ENCODE measurements at places on chromosomes 16 and 17.

DNA sequence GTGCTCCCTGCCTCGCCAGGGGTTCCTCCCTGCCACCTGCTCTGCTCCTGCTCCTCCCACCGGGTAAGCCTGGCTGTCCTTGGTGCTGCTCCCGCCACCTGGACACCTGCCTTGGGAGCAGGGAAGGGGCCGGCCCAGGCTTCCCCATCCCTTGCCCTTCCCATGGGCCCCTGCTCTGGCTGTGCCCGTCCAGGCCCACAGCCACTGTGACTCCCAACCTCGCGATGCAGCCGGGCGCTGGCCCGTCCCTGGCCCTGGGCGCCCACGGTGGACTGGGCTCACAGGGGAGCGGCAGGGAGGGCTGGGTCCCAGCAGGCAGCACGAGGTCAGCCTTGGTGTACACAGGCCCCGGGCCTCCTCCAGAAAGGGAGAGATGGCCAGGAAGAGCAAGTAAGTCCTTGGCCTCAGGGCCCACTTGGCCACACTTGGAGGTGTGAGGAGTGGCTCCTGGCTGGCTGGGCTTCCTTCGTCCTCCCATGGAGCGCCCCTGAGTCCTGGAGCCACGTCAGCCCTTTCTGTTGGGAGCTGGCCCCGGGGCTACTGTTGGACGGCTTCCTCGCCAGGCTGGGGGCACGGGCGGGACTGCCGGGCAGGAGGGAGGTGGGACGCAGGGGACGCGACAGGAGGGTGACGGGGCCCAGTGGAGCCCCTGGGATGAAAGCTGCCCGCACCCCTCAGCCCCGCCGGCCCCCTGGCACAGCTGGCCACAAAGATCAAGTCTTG, 15.3 kb downstream of the ENGASE start:
- DNase-seq = no peak

DNA sequence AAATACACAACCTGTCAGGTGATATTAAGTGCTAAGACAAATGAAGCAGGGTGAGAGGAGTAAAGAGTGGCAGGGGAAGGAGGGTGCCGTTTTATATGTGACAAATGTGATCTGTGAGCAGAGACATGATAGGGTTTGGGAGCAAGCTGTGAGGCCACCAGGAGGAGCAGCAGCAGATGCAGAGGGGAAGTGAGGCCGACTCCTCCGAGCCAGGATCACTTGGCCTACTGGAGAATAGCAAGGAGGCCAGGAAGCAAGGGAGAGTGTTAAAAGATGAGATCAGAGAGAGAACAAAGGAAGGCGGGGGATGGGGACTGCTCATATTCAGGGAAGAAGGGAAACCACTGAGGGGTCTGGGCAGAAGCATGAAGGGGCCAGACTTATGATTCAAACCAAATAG, 129.4 kb downstream of the TANGO6 start:
- DNase-seq = no peak

GRCh38 chr17:82475458-82475857, 16.9 kb downstream of the NARF start:
- no peak for DNase-seq

- DNase-seq = no peak
Measured at GRCh38 chr17:75319904-75320691, 30.9 kb upstream of the SLC25A19 start.

DNA sequence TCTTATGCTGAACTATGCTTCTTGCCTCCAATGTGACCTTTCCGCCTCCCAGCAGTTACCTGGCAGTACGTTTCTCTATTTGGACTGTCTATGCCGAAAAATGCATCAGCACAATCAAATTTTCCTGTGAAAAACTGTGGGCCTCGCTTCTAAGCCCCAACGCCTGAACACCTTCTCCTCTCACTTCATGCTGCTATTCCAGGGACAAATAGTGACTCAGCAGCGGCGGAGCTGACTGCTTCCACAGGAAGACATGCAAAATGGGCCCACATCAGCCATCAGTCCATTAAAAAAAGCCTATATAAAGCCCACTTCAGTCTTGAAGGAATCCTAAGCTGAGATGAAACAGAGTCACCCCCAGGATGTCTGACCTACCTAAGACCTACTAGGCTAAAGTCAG, 10.5 kb upstream of the PIP4K2B start:
- DNase-seq = no peak

DNA sequence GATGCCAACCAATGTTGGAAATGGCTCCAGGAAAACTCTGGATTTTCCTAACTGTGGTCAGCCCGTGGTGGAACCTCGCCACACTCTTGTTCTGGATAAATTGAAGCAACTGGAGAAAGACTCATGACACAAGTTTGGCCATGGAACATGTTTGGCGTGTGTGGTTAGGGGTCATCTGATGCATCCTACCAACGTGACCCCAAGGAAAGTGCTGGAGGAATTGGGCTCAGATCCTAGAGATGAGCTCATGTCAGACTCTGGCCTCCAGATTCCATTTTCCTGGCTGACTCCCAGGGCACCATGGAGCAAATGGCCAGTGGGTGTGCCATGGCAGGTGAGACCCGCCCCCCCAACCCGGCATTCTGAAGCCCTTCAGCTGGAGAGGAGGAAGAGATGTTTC, 58.5 kb downstream of the CACNG5 start:
- DNase-seq = no peak

GRCh38 chr17:45705123-45706009, 78.8 kb upstream of the CRHR1 start:
- DNase-seq = peak; percentile 1

GRCh38 chr17:78316867-78317789, 42.7 kb downstream of the SOCS3 start:
- DNase-seq = no peak

- DNase-seq = no peak
Measured at GRCh38 chr16:51666074-51666473, 515.0 kb upstream of the SALL1 start.

DNA sequence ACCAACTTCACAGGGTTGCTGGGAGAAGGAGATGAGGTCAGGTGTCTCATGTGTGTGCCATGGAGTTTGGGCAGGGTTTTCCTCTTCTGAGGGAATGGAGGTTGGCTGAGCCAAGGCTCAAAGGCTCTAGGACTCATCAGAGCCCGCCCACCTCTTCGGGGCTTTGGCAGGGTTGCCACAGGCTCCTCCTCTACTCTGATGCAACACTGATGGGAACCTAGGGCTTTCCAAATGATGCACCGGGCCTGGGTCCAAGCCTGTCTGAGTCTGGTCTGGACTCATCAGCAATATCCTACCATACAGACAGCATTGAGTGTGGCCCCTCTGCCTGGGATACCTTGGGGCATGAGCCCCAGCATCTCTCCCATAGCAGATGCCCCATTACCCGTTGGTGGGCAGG, 59.5 kb upstream of the LHX1 start:
- DNase-seq = no peak

GRCh38 chr17:21388066-21388465, 11.9 kb downstream of the KCNJ12 start:
- no peak for DNase-seq

DNA sequence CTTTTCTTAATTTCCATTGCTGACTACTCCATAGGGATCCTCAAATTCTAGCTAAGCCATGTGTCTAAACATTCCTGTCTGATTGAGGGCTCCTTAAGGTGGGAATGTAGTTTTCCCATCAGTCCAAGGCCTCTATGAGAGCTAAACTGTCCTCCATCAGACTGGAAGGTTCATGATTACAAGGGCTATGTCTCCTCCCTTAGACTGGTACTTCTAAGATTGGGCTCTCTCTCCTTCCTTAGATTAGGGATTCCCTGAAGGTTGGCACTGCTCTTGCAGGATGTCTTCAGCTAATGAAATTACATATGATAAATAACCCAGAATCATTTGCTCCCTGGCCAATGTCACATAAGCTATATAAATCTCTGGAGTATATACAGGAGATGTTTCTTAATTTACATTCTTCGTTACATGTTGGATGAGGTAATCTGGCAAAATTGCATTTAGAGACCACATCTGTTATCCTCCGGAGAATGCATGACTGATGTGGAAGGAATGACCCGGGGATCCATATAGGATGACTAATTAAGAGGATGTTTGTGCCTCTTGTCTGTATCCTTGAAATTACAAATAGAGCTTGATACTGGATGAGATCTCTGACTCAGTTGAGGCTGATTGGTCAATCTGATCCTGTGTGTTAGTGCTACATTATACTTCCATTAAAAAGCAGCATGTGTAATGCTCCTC, 14.2 kb downstream of the B4GALNT2 start:
- DNase-seq = no peak

- DNase-seq = no peak
Measured at GRCh38 chr17:58254803-58255202, 16.4 kb downstream of the LPO start.

GRCh38 chr17:64148699-64149098, 18.8 kb upstream of the ERN1 start:
- no peak for DNase-seq

- no peak for DNase-seq
Measured at GRCh38 chr17:64742326-64742725, 80.2 kb upstream of the SMURF2 start.

DNA sequence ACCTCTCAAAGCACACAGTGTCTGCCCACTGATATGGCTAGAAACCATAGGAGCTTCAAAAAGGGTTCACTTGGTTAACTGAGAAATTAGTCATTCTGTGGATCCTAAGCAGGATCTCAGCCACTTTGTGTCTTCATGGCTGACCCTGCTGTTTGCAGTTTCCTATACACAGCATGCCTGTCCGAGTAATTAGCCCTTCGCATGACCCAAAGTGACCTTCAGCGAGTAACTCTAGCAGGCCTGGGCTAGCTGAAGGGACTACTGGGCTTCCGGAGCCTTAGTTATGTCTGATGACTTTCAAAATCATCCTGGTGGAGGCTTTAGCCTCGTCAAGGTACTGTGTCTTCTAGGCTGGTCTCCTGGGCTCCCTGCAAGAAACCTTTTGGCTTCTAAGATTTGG, 28.9 kb upstream of the FBXW10B start:
- no peak for DNase-seq

GRCh38 chr17:1650731-1651558, 1.3 kb upstream of the RILP start:
- DNase-seq = no peak

- DNase-seq = no peak
Measured at GRCh38 chr17:29615048-29615385, 7.7 kb downstream of the CORO6 start.

- DNase-seq = no peak
Measured at GRCh38 chr17:69339937-69340336, 13.0 kb upstream of the ABCA5 start.

DNA sequence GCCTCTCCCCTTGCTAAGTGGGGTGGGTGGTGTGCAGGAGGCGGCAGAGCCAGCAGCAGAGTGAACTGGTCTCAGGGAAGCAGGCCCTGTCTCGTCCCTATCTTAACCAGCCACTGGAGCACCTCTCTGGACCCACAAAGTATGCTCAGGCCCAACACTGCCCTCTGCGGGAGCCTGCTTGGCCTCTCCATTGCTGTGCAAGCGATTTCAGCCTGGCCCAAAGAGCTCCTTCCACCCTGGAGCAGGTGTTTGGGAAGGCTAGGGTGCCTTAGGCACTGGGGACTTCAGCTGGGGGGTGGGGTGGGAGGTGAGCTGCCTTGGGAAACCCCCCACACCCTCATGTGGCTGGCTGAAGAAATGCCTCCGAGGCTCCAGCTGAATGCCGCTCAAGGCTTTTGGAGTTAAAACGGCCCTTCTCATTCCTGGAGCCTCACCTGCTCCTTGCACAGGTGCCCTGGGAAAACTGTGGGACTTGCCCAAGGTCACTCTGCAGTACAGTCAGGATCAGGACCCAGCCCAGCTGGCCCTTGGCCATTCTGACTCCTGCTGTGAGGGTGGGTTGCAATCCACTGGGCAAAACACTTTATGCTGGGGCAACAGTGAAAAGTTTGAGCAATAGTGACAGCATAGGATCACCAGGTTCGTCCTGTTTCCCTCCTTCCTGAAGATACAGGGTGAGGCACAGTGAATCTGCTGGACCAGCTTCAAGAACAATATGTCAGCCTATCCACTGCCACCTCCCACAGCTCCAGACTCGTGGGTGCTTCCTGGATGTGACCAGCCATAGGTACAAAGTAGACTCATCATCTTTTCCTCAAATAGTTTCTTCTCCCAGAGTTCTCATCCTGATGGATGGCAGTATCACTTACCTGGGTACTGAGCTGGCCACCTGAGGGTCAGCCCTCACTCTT, 5.9 kb upstream of the UBE2O start:
- no peak for DNase-seq

- no peak for DNase-seq
Measured at GRCh38 chr16:13957197-13958078, 37.5 kb downstream of the ERCC4 start.

GRCh38 chr17:78432226-78433012, 54.0 kb downstream of the PGS1 start:
- DNase-seq = no peak

DNA sequence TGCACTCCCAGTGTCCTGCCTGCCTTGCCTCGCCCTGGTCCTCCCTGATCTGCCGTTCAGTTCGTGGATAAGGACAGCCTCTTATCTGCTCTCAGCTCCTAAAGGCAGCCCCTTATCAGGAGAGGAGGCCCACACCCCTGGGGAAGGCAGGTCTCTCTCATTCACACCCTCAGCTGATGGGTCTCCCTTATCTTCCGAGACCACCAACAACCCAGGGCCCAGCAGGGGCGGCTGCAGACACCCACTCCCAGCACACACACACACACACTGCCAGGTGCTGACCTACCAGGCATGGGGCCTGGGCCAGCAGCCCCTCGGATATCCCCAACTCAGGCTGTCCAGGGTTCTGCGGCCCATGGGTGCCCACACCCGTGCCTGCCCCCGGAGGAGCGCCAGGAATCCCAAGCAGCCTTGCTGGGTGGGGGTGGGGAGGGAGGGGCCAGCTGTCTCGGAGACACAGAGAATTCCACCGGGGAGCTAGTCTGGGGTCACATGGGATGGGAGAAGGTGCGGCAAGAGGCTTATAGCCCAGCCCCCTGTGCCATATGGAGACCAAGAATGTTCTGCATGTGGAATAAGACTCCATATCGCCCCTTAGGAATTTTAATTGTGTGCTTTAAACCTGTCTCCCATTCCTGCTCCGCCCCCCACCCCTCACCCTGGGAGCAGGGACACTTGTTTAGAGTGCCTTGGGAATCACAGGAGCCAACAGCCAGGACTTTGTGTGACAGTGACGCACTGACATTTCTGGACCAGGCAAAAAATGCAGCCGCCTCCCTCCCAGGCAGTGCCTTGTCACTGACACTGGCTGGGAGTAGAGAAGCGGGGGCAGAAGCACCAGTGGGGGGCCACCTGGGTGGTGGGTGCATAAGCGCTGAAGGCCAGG, 41.9 kb upstream of the EMP2 start:
- DNase-seq = no peak

GRCh38 chr17:1455291-1455796, 688 bp downstream of the CRK start:
- DNase-seq = no peak

DNA sequence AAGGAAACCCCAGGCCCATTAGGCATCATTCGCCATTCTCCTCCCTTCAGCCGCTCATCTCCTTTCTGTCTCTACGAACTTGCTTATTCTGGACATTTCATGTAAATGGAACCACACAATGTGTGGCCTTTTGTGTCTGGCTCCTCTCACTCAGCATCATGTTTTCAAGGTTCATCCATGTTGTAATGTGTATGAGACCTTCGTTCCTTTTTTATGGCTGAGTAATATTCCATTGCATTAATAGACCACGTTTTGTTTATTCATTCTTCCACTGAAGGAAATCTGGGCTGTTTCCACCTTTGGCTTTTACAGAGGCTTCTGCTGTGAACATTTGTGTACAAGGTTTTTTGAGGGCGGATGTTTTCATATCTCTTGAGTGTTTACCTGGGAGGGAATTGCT, 3.2 kb downstream of the CRISPLD2 start:
- no peak for DNase-seq

- no peak for DNase-seq
Measured at GRCh38 chr17:4554441-4554996, 665 bp downstream of the MYBBP1A start.
